HFFc6 (cell line): ENCODE measurements at places on chromosomes 4 and X.

DNA sequence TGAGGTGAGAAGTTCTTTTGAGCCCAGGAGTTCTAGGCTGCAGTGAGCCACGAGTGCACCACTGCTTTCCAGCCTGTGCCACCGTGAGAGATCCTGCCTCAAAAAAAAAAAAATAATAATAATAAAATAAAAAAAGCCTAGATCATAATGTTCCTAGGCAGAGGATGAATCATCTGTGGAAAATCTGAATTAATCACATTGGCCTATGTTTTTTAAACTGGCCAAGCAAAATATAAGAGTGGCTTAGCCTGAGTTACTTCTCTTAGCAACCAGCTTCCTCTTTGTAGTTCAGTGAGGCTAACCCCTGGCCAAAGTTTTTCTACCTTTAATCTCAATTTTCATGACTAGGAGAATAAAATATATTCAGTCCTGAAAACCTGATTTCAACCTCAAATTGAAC, 614.6 kb downstream of the PPP4R3C start:
- no peaks in the 10 kb centered on the region for H3K4me1 ChIP-seq
- H3K27ac ChIP-seq = no peak overlapping the region
- no peaks in the 10 kb centered on the region for H3K27me3 ChIP-seq
- no peaks in the 10 kb centered on the region for H3K36me3 ChIP-seq

GRCh38 chr4:114866901-114867670, 246.3 kb downstream of the NDST4 start:
- DNase-seq = no peak
- H3K27me3 ChIP-seq = no peaks in the 10 kb centered on the region
- no peaks in the 10 kb centered on the region for H3K36me3 ChIP-seq

GRCh38 chrX:37746218-37746941, 33.5 kb upstream of the CYBB start:
- no peaks in the 10 kb centered on the region for H3K4me1 ChIP-seq
- H3K36me3 ChIP-seq = no peaks in the 10 kb centered on the region
- H3K27ac ChIP-seq = no peak overlapping the region
- H3K4me3 ChIP-seq = no peak overlapping the region

- no peak overlapping the region for H3K4me3 ChIP-seq
- peaks cover 11% of the 10 kb centered on the region for H3K4me1 ChIP-seq
- H3K27me3 ChIP-seq = no peaks in the 10 kb centered on the region; the same call in none of the 2 replicates
- H3K36me3 ChIP-seq = no peaks in the 10 kb centered on the region
Measured at GRCh38 chrX:138127314-138127713, 561.4 kb downstream of the ZIC3 start.

DNA sequence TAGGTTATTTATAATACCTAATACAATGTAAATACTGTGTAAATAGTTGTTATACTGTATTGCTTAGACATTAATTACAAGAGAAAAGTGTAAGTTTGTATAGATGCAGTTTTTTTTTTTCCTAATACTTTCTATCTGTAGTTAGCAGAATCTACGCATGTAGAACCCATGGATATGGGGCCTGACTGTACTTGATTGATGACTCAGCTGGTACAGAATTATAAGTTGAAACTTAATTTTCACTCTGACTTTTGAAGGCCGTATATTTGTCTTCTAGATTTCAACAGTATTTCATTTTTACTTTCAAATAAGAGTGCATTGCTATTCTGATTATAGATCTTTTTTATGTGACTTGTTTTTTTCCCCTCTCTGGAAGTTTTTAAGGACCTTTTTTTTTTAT, 30.8 kb upstream of the NDUFC1 start:
- no peak overlapping the region for H3K4me3 ChIP-seq
- H3K4me1 ChIP-seq = peaks cover 20% of the 10 kb centered on the region
- no peaks in the 10 kb centered on the region for H3K27me3 ChIP-seq
- no peak for DNase-seq

DNA sequence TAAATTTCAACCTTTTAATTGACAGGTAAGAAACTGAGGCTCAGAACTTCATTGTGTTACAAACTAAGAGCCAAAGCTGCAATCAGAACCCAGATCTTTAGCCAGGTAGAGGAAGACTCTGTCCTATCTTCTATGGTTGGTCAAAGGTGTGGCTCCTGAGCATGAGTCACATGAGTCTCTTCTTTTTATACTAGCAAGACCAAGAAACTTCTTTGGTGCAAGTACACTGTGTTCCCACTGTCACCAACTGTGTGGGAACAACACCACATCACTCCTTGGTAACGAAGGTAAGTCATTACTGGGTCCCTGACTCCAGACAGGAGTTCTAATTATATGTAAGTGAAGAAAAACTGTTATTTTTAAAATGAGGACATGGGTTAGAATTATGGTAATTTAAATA, 290.1 kb downstream of the INPP4B start:
- peaks cover 38% of the 10 kb centered on the region for H3K4me1 ChIP-seq
- H3K27ac ChIP-seq = no peak overlapping the region
- no peaks in the 10 kb centered on the region for H3K36me3 ChIP-seq
- no peak overlapping the region for H3K4me3 ChIP-seq
- no peak for DNase-seq

DNA sequence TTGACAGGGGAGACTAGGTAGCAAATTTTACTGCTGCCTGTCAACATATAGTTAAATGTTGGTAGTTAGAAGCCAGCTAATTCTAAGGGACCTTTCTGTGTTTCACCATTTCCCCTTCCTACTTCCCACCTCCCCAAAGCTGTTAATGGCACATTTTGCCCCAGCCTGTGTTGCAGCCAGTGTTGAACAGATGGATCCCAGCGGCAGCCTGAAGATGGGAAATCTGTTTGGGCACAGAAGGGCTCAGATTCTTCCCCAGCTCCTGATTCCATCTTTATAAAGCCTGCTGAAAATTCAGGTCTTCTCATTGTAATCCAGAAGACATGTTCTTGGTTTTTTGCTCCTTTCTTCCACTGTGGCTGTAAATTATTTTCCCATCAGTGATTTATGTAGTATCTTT, 89.0 kb downstream of the SPRY1 start:
- H3K27ac ChIP-seq = no peak overlapping the region
- no peak for DNase-seq
- peaks cover 8% of the 10 kb centered on the region; the same call in 1 of the 2 replicates for H3K27me3 ChIP-seq
- peaks cover 19% of the 10 kb centered on the region for H3K4me1 ChIP-seq

GRCh38 chr4:168900080-168900479, 110.0 kb downstream of the CBR4 start:
- no peak overlapping the region for H3K27ac ChIP-seq
- H3K4me1 ChIP-seq = no peaks in the 10 kb centered on the region
- H3K4me3 ChIP-seq = no peak overlapping the region
- peaks cover 62% of the 10 kb centered on the region for H3K36me3 ChIP-seq
- no peaks in the 10 kb centered on the region; the same call in 1 of the 2 replicates for H3K27me3 ChIP-seq

DNA sequence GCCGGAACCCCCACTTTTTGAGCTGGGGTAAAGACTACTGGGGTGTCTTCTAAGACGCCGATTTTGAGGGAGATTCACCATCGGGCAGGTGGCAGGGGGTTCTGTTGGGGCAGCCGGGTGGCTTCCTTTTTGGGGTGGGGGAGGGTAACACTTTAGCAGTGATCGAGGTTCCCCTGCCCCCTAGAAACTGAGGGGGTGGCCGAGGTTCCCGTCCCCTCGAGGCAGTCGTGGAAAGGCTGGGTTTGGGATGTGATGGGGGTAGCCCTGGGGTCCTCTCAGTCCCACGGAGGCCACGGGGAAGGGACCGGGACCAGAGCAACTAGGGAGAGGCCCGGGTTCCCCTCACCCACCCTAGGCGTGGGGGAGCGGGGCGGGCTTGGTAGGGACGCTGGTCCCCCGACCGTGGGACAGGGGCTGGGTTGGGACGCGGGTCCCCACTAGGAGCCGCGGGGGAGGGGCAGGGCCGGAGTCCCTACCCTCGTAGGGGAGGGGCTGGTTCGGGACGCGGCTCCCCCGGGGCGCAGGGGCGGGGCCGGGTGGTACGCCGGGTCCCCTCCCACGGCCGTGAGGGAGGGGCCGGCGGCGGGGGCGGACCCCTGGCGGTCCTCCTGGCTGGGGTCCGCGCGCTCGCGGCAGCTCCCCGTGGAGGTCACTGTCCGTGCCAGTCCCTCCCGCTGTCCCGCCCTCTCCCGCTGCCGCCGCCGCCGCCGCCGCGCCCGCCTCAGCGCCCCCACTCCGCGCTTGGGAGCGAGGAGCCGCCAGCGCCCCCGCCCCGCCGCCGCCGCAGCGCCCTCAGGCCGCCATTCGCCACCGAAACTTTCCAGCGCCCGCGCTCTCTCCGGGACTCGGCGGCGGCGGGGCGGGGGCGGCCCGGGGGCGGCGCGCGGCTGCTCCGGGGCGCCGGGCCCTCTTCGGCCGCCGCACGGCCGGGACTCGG, at the start of gene TBL1X:
TSS of gene TBL1X (plus strand) at position 624 of the 937 bp plus-strand sequence. CDS start 188,529 bp downstream, outside the sequence.
- H3K4me1 ChIP-seq = peaks cover 33% of the 10 kb centered on the region
- H3K27me3 ChIP-seq = no peaks in the 10 kb centered on the region; the same call in 1 of the 2 replicates
- peak within 1 kb of the TSS; percentile 63 for H3K4me3 ChIP-seq

- H3K27ac ChIP-seq = peak overlapping the region; percentile 80
- no peaks in the 10 kb centered on the region; the same call in 1 of the 2 replicates for H3K27me3 ChIP-seq
- H3K4me1 ChIP-seq = peaks cover 35% of the 10 kb centered on the region
Measured at GRCh38 chr4:48361012-48361400, 19.7 kb downstream of the SLAIN2 start.

- H3K4me3 ChIP-seq = no peak overlapping the region
- H3K27me3 ChIP-seq = peaks cover 3% of the 10 kb centered on the region
- peaks cover 42% of the 10 kb centered on the region for H3K4me1 ChIP-seq
- H3K36me3 ChIP-seq = peaks cover 23% of the 10 kb centered on the region; the same call in 1 of the 2 replicates
- DNase-seq = no peak
- peak overlapping the region; percentile 34; the same call in 1 of the 2 replicates for H3K27ac ChIP-seq
Measured at GRCh38 chr4:41678086-41678816, 70.3 kb downstream of the PHOX2B start.

DNA sequence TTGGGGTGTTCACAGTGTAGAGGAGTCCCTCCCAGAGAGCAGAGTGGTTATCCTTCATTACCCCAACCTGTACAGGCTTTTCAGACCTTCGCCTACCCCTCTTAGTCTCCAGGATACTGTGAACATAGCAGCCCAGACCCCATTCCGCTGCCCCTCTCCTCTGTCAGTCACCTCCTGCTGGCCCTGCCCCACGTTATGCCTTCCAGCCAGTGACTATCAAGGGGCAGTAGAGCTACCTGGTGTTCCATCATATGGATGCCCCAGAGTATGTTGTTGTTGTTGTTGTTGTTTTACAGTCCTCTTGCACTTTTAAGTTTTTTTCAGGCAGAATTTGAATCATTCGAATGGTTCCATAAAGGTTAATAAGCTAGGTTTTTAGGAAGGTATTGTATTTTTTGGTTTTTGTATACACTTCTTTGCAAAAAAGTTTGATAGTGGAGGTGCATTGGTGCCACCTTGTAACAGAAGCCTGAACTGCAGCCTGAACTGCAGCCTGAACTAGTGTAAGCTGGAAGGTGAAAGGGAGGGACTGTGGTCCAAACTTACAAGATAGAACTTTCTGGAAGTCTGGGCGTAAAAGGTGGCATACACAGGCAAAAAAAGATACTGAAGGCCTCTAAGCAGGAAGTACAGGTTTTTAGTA, 101.4 kb upstream of the RAB40AL start:
- H3K4me1 ChIP-seq = peaks cover 20% of the 10 kb centered on the region
- no peak overlapping the region for H3K4me3 ChIP-seq
- no peak overlapping the region for H3K27ac ChIP-seq
- no peaks in the 10 kb centered on the region for H3K36me3 ChIP-seq

DNA sequence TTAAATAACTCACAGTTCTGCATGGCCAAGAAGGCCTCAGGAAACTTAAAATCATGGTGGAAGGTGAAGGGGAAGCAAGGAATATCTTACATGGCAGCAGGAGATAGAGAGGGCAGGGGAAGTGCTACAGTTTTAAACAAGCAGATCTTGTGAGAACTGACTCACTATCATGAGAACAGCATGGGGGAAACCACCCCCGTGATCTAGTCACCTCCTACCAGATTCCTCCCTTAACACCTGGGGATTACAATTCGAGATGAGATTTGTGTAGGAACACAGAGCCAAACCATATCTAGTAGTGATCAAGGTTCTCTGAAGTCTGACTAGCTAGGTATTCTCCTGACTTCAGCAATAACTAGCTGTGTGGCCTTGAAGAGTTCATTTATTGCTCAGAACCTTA, 56.0 kb downstream of the BANK1 start:
- no peaks in the 10 kb centered on the region; the same call in 1 of the 2 replicates for H3K27me3 ChIP-seq
- no peak for DNase-seq
- no peaks in the 10 kb centered on the region for H3K36me3 ChIP-seq
- no peak overlapping the region for H3K4me3 ChIP-seq
- no peaks in the 10 kb centered on the region for H3K4me1 ChIP-seq

DNA sequence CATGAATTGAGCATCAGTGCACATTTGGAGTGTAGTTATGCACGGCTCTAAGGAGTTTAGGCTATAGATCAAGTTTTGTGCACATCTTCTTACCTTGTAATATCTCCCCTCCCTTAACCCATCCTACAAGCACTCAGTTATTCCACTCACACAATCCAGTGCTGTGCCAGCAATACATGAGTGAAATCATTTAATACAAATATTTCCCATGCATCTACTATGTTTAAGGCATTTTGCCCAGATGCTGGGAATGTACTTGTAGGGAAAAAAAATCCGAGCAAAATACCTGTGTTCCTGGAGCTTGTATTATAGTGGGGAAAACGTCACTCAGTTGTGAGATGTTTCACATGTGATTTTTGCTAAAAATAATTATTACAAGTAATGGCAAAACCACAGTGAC, 191.6 kb upstream of the LDB2 start:
- H3K4me1 ChIP-seq = peaks cover 42% of the 10 kb centered on the region
- no peak overlapping the region for H3K4me3 ChIP-seq
- no peak for DNase-seq
- H3K27me3 ChIP-seq = no peaks in the 10 kb centered on the region; the same call in 1 of the 2 replicates
- no peak overlapping the region for H3K27ac ChIP-seq

GRCh38 chr4:69830560-69831269, 29.2 kb downstream of the SULT1E1 start:
- H3K36me3 ChIP-seq = peaks cover 4% of the 10 kb centered on the region; the same call in 1 of the 2 replicates
- DNase-seq = no peak
- no peak overlapping the region for H3K4me3 ChIP-seq
- no peaks in the 10 kb centered on the region; the same call in 1 of the 2 replicates for H3K27me3 ChIP-seq

GRCh38 chr4:128006592-128006991, 41.4 kb downstream of the ABHD18 start:
- peak; percentile 36 for DNase-seq
- peaks cover 8% of the 10 kb centered on the region for H3K36me3 ChIP-seq
- no peak overlapping the region for H3K4me3 ChIP-seq
- no peaks in the 10 kb centered on the region for H3K27me3 ChIP-seq
- peak overlapping the region; percentile 17 for H3K27ac ChIP-seq
- H3K4me1 ChIP-seq = peaks cover 22% of the 10 kb centered on the region
